Erythroblast (primary cell): ENCODE measurements at places on chromosomes 11 and 22.

DNA sequence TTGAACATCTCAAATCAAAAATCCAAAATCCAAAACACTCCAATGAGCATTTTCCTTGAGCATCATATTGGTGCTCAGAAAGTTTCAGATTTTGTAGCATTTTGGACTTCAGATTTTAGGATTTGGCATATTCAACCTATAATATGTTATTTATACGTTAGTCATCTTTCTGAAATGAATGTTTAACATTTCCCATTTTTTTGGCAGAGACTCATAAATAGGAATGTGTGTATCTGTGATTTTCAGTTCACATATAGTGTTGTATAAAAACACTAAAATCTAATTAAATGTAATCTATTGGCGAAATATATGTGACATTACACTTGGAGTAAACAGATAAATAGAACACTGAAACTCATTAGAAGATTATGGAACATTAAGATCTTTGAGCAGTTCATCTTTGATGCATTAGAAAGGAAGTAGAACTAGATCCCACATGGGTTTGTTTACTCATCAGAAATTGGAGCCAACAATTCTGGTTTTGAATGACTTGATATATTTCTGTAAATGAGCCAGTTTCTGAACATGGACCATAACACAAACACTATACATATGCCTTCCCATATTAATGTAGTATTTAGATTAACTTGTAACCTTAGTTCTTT, 153.1 kb downstream of the UVRAG start:
- no peak for DNase-seq

- DNase-seq: no peak
Measured at GRCh38 chr11:2368178-2368850, 8.8 kb upstream of the CD81 start.

GRCh38 chr11:13761250-13761649, 92.8 kb downstream of the FAR1 start:
- DNase-seq: no peak

- no peak for DNase-seq
Measured at GRCh38 chr11:132427611-132428010, 1057.2 kb downstream of the NTM start.

DNA sequence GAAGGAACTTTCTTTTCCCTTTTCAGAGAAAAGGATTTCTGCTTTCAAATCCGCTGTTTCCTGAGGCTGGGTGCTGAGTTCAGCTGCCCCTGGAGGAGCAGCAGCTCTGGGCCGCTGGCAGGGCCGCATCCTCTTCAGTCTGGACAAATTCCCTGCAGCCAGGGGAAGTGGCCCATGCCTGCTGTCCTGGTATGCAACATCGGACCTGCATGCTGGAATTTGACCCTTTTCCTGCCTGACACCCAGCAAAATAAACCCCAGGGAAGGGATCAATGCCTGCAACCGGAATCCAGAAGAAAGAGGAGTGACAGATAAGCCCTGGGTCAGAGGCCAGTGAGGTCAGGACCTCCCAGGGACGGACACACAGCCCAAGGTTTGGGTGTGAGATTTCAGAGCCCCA, 54.1 kb upstream of the LINC01488 start:
- no peak for DNase-seq

DNA sequence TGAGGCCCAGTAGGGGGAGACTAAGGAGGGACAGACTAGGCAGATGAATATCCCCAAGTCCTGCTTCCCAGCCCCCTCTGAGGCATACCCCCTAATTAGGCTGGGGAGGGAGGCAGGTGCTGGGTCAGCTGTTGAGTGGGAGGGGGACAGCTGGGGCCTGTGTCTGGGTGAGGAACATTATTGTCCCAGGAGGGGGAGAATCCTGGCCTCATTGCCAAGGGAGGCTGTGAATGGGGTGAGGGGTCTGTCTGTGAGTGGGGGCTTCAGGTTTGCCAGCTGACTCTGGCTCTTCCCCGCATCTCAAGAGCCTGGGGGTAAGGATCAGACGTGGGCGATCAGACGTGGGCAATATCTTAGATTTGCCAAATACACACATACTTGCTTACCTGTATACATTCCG, 2.1 kb downstream of the INPPL1 start:
- DNase-seq: no peak

GRCh38 chr11:129223701-129224149, 31.6 kb upstream of the ARHGAP32 start:
- DNase-seq: no peak

DNA sequence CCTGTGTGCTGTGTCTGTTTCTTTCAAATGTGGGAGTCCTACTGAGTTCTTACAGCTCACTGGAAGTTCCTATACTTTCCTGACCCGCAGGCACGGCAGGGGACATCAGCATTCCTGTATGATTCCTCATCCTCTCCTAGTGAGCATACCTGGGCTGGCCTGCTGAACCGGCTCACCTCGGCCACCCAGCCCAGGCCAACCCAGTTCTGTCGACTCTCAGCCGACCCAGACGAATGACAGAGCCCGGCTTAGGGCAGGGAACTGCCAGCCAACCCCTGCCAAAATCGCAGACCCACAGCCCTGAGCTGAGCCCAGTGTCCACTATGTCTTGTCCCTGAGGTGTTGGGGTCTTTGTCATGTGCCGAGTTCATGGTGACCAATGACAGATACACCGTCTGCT, 339.7 kb downstream of the BRD1 start:
- DNase-seq: no peak

- DNase-seq: no peak
Measured at GRCh38 chr11:45489281-45489905, 176.0 kb downstream of the CHST1 start.

GRCh38 chr11:1073261-1073724, 1.4 kb upstream of the MUC2 start:
- DNase-seq: no peak
